ENCODE measurements at places on chromosomes 1 and 21.

DNA sequence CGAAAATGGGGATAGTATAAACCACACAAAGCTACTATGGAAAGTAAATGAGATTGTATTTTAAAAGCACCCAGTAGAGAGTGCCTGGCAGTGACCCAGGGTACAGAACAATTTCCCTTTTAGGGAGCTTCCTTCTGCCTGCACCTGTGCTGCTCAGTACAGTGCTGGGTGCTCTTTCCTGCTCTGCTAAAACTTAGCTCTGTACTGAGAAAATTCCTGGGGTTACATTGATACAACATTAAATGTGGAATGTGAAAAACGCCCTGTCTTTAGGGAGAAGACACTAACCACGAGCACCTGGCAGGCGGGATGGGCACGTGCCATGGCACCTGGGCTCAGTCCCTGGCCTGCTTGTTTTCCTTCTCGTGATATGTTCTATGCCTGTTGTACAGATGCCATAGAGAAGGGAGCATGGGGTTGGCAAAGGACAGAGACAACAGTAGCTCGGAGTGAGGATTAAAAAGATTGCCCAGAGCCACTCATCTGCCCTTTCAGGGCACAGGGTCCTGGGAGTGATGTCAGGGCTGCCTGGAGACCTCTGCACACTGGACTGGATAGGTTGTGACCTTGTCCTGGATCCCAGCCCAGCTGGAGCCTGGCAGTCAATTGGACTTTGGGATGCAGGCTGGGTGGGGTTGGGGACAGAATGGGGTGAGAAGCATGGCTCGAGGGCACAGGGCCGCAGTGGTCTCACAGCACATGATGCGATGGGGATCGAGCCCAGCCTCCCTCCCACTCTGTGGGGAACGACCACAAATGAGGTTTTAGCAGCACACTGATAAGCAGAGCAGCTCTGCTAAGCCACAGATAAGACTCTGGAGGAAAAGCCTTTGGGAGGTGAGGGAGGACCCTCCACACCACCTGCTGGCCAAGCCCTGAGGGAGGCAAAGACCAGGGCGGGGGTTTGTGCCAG lies 4.2 kb downstream of the SPATA46 start:
- no peak for DNase-seq

DNA sequence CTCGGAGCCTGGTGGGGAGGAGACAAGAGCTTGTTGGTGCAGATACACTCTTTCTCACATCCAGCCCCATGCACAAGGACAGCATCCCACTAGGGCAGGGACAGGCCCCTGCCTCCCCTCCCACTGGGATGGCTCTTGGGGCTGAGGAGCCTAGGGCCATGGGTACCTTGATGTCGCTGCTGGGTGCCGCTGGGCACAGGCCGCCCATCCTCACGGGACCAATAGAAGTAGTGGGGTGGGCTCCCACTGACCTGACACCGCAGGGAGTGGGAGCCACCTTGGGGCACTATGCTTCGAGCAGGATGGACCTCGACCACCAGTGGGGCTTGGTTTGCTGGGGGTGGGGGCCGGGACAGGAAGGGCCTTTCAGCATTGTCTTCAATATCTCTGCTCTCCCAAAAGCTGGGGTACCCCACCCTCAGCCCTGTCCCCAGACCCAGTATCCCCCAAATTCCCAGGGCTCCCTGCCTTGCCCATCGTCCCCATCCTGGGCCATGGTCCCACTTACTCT lies 47.7 kb downstream of the LDLRAD2 start:
- DNase-seq, result no peak

DNA sequence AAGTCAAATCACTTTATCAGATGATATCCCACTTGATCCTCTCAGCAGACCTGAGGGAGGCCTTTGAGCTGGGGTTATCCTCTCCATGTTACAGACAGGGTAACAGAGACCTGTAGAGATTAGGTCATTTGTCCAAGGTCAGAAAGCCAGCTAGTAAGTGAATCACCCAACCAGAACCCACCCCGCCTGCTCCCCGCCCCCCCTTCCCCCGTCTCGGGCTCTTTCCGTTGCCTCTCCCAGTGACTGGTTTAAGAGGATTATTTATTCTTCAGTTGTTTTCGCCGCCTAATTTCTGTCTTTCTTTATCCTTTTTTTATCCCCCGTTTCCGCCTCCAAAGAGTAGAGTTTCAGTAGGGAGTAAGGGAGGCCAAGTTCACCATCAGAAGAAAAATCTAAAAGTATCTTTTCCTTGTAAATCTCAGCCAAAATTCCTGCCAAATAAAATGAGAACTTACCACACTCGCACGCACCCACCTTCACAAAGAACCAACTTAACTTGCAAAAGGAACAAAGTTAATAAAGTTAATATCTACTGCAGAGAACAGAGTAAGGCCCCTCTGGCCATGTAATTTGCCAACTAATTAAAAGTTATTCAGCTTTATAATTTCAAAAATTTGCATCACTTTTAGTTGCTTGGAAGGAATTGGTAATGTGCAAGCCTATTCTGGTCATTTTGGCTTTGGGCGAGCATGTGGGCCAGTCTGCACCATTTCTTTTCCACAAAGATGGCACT lies 76.8 kb upstream of the TRABD2B start:
- DNase-seq, result no peak

DNA sequence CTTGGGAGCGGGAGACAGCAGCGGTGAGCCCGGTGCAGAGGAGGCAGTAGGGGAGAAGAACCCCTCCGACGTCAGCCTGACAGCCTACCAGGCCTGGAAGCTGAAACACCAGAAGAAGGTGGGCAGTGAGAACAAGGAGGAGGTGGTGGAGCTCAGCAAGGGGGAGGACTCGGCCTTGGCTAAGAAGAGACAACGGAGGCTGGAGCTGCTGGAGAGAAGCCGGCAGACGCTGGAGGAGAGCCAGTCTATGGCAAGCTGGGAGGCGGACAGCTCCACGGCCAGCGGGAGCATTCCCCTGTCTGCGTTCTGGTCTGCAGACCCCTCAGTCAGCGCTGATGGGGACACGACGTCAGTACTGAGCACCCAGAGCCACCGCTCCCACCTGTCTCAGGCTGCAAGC lies 32.9 kb downstream of the STYXL2 start:
- DNase-seq, result no peak

GRCh38 chr1:96583903-96584302 lies 137.7 kb upstream of the PTBP2 start:
- DNase-seq, result no peak

DNA sequence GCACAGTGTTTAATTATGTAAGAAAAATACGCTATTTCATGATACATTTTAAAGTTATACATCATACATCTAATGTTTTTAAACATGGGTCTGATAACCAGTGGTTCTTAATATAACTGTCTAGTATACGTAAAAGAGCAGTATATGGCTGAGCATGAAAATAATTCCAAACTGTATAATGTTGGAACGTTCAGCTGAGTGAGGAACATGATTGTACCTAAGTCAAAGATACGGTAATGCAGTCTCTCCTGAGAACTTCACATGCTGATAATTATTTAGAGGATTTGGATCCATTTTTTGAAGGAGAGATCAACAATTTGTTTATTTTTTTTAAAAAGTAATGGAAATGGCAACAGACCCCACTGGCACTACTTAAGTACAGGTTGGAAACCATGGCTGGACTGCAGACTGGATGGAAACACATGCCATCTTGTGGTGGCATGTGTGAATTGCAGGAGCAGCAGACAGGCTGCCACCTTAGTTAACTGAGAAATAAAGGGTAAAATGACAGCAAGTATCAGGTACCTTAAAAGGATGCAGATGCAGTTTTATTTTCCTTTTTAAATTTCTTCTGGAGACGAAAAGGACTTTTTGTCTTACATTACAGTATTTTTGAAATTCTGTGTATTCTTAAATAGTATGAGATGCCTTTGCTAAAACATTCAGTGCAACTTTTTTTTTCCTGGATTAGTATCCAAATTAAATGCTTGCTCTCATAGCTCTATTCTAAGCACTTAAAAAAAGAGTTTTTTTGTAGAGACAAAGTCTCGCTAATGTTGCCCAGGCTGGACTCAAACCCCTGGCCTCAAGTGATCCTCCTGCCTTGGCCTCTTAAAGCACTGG lies 73.8 kb downstream of the MTR start:
- DNase-seq, result peak; percentile 41

- no peak for DNase-seq
Observed at GRCh38 chr1:32335535-32335789, 571 bp downstream of the MARCKSL1 start.

GRCh38 chr1:182374101-182374834 lies 17.3 kb downstream of the GLUL start:
- DNase-seq, result no peak

DNA sequence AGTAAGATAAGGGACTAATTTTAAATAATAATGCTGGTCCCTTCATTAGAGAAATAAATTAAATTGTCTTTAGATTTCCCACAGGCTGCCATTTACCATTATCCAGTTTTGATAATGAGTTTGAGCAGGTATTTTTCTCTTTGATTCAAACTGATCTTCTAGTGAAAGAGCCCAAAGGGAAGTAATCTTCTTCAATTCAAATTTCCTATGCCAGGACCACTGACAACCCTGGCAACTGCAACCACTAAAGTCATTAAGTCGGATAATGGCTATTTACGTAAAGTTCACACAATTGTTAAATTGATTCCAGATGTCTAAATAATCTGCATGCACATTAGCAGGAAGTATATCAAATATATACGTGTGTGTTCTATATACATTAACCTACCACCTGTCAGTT lies 399.3 kb downstream of the PTPRC start:
- no peak for DNase-seq

GRCh38 chr1:77906019-77906545 lies 17.7 kb downstream of the NEXN start:
- DNase-seq, result no peak

- no peak for DNase-seq
Observed at GRCh38 chr21:45223236-45224185, 64.2 kb downstream of the POFUT2 start.

GRCh38 chr1:170521818-170522217 lies 10.1 kb upstream of the GORAB start:
- no peak for DNase-seq

DNA sequence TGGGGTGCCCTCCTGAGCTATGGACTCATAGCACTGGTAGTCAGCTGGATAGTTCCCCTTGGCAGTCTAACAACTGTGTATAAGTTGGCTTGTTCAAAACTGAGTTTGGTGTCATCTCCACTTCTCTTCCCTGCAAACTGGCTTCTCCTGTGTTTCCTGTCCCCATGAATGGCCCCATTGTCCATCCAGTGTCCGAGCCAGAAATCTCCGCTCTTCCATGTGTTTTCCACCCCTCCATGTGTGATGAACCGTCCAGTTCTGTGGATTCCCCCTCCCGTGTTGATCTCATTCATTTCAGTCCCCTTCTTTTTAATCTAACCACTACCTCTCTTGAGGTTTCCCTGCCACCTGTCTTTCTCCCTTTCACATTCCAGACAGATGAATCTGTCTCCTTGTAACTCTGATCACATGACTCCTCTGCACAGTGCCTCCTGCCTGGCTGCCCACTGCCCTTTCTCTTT lies 195.7 kb downstream of the ROR1 start:
- no peak for DNase-seq

- DNase-seq, result no peak
Observed at GRCh38 chr1:204670152-204670927, 15.2 kb downstream of the LRRN2 start.

DNA sequence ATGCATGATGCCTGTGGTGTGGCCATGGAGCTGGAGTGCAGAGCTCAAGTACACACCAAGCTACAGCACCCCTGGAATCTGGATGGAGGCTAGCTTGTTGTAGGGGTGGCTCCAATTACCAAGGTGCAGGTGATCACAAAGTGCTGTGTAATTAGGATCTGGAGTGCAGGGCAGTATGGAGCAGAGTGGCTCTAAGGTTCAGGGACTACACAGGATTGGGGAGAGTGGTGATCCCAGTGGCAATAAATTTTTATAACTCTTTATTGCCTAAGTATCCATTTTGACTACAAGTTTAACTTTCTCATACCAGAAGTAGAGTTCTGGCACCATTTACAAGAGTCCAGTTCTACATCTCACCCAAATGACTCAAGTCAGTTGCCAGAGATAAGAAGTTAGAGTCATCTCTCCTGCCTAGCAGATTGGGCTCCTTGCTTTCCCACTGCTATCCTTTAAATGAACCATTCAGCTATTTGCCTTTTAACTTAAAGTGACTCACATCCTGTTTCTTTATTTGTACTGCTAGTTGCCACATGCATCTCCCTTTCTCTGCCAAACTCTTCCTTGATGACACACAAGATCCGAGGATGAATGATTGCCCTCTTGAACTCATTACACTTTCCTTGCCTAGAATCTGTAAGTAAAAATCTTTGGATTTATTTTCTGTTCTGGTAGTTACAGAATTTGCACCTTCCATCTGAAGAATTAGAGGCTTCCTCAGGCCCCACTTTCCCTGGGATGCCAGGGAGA lies 427.2 kb downstream of the KCNT2 start:
- peak; percentile 4 for DNase-seq

GRCh38 chr1:108653431-108654105 lies 7.3 kb downstream of the HENMT1 start:
- DNase-seq, result no peak

DNA sequence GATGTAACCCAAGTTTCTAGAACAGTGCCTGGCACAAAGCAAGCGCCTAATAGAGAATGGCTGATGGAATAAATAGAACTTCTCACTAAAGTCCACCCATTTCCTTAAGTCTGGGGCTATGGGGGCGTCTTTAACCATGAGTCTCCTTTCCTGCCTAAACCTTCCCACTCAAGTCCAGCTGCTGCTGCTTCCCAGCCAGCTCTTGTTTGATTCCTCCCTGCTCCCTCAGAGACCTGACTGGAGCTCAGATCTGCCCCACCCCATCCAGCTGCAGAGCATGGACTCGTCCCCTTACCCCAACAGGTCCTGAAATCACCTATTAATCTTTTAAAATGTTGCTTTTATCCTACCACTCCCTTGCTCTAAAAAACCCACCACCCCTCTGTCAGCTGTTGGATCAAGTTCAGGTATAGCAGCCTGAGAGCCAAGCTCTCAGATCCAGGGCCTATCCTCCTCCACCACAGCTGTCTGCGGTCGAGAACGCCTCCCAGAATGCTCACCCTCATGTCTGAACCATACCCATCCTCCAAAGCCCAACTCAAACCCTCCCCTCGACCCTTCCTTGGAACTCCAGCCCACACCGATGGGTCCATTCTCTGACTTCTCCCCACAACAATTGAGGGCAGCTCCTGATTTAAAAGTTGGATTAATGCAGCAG lies 12.8 kb upstream of the GALNT2 start:
- no peak for DNase-seq
